ENCODE measurements at places on chromosomes 4 and X.
A peak's percentile ranks its signal among the peaks of the same experiment; 100 is the strongest.

- DNase-seq = peak; percentile 37
These were observed 140.3 kb upstream of the SH3RF1 start for GRCh38 chr4:169410839-169411770.

GRCh38 chr4:134490863-134491262, 289.3 kb upstream of the PABPC4L start:
- no peak for DNase-seq

DNA sequence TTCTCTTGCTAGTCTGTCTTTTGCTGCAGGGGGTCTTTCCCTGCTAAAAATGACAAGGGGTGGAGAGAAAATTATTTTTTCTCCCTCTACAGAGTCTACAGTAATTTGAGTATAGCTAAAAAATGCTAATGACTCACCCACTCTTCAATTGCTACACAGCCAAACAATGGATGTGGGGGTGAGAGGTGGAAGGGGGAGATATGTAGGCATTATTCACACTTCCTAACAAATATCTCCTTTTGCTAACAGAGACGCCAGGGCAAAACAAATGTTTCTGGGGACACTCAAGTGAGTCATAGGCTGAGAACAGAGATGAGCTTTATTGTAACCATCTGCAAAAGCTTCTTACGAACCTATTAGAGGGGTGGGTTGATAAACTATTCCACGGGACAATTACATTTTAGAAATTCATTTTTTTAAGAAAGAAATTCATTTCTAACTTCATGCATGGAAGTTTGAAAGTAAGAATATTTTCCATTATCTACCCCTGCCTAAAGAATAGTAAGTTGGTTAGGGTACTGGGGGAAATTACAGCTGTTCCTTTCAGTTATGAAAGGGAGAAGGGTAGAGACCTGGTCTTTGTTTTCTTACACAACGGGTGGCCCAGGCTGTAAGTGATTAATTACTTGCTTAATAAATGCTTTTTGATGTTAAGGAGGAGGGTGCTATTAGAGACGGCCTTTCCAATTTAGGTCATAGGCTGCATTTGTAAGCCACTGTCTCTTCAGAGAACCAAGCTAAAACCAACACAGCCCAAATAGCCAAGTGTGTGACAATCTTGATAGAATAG, 12.8 kb downstream of the SCD5 start:
- DNase-seq = no peak

- no peak for DNase-seq
These were observed 69.0 kb downstream of the HPRT1 start for GRCh38 chrX:134528960-134529359.

- DNase-seq = no peak
These were observed 1.4 kb downstream of the MXD4 start for GRCh38 chr4:2260344-2261109.
